ENCODE measurements at places on chromosomes 13 and 19.

DNA sequence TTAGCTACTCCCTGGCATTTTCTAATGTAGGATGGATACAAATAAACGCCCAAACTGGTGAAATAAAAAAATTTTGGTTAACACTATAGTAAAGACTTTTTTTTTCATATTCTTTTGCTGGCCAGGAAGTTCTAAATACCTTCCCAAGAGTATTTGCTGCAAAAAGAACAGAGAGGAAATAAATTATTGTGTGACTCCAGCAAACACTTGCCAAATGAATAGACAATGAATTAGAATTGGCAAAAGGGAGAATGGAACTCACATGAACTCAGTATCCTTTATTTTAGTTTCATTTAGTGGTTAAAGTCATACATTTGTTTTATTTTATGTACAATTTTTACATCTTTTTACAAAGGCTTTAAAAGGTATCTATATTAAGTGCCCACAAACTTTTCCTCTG lies 58.1 kb downstream of the LACC1 start:
- H3K4me3 ChIP-seq, result no peak overlapping the region
- no peaks in the 10 kb centered on the region for H3K36me3 ChIP-seq
- H3K27me3 ChIP-seq, result no peaks in the 10 kb centered on the region

GRCh38 chr19:45040059-45040771 lies 1.4 kb downstream of the CLASRP start:
- H3K4me1 ChIP-seq, result peaks cover 47% of the 10 kb centered on the region
- H3K27ac ChIP-seq, result peak overlapping the region; percentile 97
- H3K4me3 ChIP-seq, result peak overlapping the region; percentile 98
- no peaks in the 10 kb centered on the region for H3K27me3 ChIP-seq

DNA sequence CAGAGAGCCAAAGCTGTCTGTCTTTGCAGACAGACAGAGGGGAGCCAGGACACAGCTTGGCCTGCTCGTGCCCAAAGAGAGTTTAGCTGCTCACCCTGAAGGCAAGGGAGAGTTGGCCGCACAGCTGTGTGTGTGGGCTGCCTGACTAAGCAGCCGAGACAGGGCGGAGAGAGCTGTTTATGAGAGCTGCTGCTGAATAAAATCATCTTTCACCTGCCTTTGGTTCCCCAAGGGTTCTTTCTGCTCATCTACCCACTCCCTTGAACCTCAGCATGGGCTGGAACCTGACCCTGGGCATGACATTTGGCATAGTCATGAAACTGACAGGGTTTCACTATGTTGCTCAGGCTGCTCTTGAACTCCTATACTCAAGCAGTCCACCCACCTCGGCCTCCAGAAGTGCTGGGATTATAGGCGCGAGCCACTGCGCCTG lies 98.2 kb downstream of the RBM26 start:
- DNase-seq, result no peak
- H3K27me3 ChIP-seq, result no peaks in the 10 kb centered on the region
- H3K4me1 ChIP-seq, result no peaks in the 10 kb centered on the region
- H3K4me3 ChIP-seq, result no peak overlapping the region
- H3K36me3 ChIP-seq, result no peaks in the 10 kb centered on the region

DNA sequence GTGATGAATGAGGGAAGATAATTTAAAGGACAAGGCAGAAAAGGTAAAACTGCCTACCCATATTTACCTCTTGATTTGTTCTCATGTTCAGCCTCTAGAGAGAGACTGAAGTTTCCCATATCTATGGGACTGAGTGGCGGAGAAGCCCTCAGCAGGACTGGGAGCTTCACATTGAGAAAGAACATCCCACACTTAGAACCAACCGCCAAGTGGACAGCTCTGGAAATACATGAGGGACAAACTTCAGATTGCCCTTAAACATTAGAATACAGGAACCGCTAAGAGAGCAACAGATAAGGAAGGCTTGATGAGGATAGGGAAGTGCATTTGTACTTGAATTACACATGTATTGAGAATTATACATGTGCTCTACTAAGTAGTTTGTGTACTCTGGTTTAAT lies 316.0 kb upstream of the MIR17HG start:
- no peak overlapping the region for H3K4me3 ChIP-seq
- no peak overlapping the region for H3K27ac ChIP-seq
- no peaks in the 10 kb centered on the region for H3K36me3 ChIP-seq
- DNase-seq, result no peak
- H3K27me3 ChIP-seq, result no peaks in the 10 kb centered on the region
- H3K4me1 ChIP-seq, result no peaks in the 10 kb centered on the region

DNA sequence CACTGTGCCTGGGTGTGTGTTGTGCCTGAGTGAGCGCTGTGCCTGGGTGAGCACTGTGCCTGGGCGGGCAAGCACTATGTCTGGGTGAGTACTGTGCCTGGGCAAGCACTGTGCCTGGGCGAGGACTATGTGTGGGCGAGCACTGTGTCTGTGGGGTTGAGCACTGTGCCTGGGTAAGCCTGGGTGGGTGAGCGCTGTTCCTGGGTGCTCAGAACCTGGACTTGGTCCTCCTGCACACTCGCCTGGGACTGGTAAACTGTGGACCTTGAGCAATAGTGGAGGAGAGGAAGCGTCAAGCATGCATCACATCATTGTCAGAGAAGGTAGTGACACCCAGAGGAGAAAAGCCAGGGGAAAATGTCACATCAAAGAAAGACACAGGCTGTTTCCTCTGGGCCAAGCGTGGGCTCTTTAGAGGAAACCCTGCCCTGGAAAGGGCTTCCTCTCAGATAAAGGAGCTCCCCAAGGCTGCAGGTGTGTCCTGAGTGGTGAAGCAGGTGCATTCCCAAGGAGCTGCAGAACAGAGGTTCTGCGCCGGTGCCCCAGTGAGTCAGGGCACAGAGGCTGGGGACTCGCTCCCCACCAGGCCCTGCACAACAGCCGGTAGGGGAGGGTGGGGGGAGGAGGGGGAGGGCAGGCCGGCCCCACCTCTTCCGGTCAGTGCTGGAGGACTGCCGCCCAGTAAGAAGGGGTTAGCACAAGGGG lies 141.2 kb downstream of the TEX29 start:
- no peak for DNase-seq
- H3K27ac ChIP-seq, result no peak overlapping the region
- H3K27me3 ChIP-seq, result no peaks in the 10 kb centered on the region
- no peaks in the 10 kb centered on the region for H3K4me1 ChIP-seq
- H3K4me3 ChIP-seq, result no peak overlapping the region

DNA sequence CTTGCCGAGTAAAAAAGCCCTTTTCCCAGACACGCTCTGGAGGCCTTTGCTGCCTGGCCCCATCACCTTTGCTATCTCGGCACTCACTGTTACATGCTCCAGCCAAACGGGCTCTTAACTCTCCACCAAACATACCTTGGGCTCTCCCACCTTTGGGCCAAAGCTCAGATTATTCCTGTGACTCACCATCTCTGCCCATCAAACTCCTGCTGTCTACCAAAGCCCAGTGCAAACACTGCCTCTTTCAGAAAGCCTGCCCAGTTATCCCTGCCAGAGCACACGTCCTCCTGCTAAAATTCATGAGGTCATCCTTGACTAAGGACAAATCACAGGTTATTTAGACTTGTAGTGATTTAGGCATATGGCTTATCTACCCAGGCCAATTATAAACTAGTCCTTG lies 48.1 kb upstream of the SERPINE3 start:
- H3K27me3 ChIP-seq, result peaks cover 5% of the 10 kb centered on the region
- no peak overlapping the region for H3K4me3 ChIP-seq
- no peak for DNase-seq
- H3K36me3 ChIP-seq, result no peaks in the 10 kb centered on the region
- H3K27ac ChIP-seq, result no peak overlapping the region
